Hematopoietic multipotent progenitor cell treated with erythropoietin and hydrocortisone succinate and interleukin-3 and kit ligand, for 15 days (in vitro differentiated cells): ENCODE measurements at places on chromosomes 2 and 18.

GRCh38 chr2:230643576-230644291, 68.9 kb upstream of the CAB39 start:
- no peak for DNase-seq

GRCh38 chr2:20673686-20674308, 6.9 kb downstream of the GDF7 start:
- DNase-seq = no peak

- no peak for DNase-seq
These were observed 40.2 kb upstream of the ZNF521 start for GRCh38 chr18:25392192-25392591.

- no peak for DNase-seq
These were observed 219.0 kb downstream of the SH3BP4 start for GRCh38 chr2:235170536-235171521.

DNA sequence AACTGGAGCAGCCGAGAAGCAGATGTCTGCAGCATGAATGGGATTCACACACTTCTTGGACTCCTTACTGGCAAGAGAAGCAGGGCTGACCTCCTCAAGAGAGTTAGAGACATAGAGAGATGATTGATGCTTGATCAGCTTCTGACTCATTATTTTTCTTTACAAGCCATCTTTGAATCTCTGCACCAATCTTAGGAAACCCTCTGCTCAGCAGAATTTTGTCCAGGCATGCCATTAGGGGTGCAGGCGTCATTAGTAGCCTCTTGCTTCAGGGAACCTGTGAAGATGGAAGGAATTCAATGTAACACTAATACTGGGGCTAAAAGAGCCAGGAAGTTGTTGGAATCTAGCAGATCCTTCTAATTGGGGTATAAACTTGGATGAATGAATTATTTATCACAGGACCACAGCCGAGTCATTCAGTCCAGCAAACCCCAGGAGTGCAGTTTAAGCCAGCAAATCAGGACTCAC, 151.8 kb downstream of the MGAT5 start:
- no peak for DNase-seq

DNA sequence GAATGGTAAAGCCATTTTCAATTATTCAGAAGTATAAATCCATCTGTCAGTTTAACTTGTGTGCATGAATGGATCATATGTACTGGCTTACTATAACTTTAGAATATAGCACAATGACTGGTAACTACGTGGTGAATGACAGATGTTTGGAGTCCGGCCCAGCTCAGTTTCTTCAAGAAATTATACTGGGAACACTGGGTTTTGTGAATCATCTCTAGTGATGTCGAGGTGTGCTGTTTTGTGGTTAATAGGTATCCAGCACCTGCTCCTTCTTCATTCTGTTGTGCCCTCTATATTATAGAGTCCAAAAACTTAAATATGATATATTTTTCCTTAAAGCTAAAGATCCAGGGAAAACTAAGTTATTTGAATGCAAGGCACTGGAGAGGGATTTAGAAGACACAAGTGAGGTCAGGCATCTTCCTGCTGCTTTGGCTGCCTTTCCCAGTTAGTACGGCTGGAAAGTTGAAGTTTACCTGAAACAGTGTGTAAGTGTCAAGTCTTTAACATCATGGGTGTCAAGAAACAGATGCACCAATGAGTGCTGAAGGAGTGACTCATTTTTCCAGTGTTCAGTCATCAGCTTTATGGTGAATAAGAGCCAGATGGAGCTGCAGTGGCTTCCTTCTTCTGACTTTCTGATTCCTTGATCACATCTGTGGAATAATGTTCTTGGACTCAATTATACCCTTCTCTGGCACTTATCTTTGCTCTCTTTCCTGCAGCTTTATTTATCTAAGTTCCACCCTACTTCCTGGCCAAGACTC, 1079.5 kb upstream of the CELF4 start:
- no peak for DNase-seq

DNA sequence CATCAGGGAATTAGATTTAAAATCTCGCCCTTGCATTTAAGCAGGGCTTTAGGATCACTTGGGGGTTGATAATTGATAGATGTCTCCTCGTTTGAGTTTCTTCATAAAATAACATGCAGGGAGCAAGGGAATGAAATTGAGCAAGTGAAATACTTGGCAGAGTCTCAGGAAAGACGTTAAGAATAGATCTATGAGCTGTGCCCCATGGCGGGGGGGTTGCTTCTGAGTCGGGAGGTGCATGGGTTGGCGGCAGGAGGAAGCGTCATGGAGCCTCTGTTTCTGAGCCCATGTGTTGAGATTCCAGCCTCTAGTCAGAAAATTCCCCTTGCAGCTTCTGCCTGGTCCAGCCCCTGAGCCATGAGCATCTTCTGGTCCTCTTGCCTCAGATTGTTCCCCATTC, 82.0 kb downstream of the APOB start:
- DNase-seq = no peak

DNA sequence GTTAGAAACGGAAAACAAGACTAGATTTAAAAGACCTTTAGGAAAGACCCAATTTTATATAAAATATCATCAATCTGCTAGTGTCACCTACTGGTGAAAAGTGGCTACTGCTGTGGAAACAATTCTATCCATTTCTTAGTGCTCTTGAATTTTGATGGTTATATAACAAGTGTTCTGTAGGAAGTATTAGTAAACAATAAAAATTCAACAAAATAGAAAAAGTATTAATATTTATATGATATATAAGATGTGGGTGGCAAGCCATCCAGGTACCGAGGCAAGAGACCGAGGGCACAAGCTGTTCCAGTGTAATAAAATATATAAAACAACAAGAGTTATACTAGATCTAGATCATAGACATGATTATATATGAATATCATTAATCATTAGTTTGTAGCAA, 6.2 kb upstream of the TMEM87B start:
- peak; percentile 72 for DNase-seq

DNA sequence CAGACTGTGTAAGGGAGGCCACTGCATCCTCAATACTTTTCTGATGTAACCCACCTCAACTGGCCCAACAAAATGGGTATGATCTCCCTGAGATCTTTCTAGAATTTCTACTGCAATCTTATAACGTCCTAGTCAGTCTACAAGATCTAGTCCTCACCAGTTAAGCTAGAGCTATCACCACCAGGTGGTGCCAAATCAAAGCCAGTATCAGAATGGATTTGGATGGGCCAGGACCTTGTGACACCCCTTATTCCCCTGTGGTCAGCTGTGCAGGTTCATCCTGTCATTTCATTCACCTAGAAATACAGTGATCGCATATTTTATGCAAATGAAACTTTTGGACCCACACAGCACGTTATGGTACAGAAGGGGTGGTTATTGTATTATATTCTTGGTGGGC, 90.3 kb downstream of the OLA1 start:
- peak; percentile 44 for DNase-seq

DNA sequence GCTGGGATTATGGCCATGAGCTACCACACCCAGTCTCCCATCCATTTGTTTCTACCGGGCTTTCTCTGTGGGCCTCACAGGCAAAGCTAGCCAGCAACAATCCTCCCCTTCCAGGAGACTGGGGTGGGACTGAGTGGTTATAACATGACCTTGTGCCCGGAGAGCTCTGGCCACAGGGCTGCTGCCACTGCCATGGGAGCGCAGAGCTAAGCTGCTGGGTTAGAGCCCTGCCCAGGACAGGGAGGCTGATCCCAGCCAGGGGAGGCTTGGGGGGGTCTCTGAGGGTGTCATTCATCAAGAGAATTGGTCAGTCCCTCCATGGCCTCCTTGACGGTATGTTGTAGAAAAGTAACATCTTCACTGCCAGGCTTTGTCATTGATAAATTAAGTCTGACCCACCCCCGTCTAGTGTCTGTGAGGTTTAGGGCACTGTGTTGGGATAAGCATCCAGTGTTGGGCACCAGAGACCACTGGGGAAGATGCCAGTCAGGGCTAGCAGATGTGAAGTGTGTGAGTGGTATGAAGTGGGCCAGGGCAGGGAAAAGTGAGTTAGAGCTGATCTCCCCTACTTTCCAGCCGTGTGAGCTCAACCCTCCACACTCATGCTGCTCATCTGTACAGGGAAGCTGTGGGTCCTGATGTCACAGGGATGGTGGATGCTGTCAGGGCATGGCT, 368.4 kb upstream of the HS6ST1 start:
- DNase-seq = no peak

DNA sequence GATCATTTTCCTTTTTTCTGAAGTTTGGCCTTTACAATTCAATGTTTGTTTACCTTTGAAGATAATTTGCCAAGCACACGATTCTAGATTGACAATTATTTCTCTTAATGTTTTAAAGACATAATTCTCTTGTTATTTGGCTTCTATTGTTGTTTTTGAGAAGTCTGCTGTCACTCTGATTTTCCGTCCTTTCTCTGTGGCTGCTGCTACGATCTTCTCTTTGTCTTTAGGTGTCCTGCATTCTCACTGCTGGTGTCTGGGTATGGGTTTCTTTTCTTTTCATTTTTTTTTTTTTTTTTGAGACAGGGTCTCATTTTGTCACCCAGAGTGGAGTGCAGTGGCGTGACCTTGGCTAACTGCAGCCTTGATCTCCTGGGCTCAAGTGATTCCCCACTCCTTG, 15.1 kb upstream of the FAM228A start:
- no peak for DNase-seq

DNA sequence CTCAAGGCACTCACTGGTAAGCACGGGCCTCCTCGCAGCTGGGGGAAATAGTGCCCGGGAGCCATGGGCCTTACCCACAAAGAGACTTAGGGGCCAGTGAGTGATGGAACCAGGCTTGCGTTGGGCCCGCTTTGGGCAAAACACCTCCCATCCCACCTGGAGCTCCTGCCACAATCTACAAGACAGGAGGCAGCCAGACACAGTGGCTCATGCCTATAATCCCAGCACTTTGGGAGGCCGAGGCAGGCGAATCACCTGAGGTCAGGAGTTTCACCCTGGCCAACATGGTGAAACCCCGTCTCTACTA, 88.2 kb downstream of the TFCP2L1 start:
- no peak for DNase-seq

GRCh38 chr2:216698293-216698692, 2.9 kb upstream of the IGFBP5 start:
- no peak for DNase-seq

GRCh38 chr2:19035238-19035637, 323.2 kb downstream of the OSR1 start:
- DNase-seq = no peak

- DNase-seq = no peak
These were observed 75.2 kb upstream of the SLC14A2 start for GRCh38 chr18:45540125-45540524.

- no peak for DNase-seq
These were observed 52.7 kb downstream of the FAM171B start for GRCh38 chr2:186746584-186746983.

DNA sequence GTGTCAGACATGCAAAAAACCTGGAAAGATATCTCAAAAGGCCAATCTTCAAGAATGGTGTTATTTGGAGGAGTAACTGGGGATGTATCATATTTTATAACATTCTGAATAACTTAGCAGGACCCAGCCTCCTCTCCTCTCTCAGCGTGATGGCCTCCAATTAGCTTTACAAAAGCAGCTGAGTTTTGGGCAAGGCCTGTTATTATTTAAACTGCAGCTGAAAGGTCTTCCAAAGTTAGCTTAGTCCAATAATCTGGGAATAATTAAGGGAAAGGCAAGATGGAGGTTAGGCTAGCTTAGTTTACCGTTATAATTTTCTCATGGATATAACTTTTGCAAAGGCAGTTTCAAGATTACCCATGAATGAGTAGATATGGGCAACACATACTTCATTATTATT, 32.8 kb upstream of the MPPE1 start:
- no peak for DNase-seq

GRCh38 chr18:34567857-34568256, 142.2 kb upstream of the DTNA start:
- no peak for DNase-seq

DNA sequence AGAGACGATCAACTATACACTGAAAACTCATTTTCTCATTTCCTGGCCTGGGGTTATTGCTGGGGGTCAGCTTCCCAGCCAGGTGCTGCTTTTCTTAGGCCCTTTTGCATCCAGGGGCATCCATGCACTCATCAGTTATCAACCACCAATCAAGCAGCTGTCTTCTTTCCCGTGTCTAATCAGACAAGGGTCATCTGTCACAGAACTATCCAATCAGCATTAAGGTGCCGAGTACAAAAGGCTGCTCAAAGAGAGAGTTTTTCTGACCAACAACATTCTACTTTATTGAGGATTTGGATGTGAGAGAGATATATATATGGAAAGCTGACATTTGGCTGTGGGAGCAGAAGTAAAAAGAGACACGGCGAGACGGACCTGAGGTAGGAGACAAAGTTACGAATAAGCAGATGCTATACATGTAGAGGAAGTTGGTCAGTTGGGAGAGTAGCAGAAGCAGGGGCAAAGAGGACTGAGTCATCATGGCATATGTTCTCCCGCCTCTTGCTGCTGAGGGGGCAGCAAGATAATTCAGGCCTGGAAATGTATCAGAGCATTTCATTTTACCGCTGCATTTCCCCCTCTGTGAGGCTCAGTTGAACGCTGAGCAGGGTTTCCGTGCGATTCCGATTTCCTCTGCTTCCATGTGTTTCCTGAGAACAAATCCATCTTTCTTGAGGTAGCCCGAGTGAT, 129.3 kb downstream of the NUP35 start:
- DNase-seq = no peak

DNA sequence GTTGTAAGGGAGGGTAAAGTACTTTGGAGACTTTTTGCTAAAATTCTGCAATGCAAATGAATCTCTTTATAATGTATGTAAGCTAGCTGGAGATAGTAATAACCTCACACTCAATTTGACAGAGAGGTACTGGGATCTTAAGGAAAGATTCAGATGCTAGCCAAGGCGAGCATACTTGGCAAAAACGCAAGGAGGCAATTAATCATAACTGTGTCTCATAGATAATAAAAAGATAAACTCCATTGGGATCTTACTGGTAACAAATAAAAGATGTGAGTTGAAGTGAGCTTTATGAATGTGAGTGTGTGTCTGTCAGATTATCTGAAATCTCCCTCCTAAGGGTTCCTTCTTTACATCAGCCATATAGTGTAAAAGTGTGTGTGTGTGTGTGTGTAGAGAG, 533.0 kb downstream of the TMX3 start:
- no peak for DNase-seq

DNA sequence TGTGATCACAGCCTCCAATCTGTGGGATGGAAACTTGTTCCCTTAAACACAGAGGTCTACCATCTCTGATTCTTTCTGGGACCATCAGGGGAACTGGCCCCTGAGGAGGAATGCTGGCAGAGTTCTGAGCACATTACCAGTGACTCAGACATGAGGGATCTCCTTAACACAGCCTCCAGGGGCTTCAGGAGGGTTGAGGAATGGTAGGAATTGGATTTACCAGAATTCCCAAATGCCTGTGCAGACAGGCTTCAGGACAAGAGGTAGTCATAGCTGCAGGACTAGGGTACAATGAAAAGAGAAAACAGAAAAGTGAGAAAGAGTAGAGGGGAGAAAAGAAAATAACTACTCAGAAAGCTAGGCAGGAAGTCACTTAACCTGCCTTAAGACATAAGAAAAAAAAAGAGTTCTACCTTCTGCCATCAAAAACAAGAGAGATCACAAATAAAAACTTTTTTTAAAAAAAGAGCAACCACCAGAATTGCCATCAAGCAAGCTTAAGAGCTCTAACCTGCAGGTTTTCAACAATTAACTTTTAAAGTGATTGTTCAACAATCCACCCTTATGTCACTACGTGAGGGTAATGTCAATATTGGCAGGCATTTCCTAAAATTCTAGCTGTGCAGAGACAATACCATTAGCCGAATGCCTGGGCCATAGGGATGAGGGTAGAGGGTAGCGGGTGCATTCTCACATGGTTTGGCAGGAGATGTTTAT, 524.4 kb downstream of the BCL11A start:
- no peak for DNase-seq

- no peak for DNase-seq
These were observed 2.2 kb downstream of the ONECUT2 start for GRCh38 chr18:57437402-57437765.

- DNase-seq = no peak
These were observed 83.0 kb downstream of the TGOLN2 start for GRCh38 chr2:85244828-85245227.
